ELF-1 (cell line): ENCODE measurements at places on chromosomes 3 and 15.

DNA sequence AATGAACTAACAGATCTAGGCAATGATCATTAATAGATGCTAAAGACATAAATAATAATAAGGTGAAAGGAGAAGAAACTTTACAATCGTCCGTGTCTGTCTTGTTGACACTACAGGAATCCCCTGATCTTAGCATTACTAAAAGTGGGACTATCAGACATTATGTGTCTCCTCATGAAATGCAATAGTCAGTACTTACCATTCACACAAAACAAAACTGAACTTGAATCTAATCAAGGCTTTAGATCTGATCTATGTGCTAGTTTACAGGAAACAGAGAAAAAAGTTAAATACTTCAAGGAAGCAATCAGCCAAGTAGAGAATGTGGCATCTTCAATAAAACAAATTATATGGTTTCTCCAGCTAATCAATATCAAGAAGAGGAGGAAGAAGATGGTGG, 73.7 kb downstream of the PIK3CB start:
- DNase-seq, result no peak

DNA sequence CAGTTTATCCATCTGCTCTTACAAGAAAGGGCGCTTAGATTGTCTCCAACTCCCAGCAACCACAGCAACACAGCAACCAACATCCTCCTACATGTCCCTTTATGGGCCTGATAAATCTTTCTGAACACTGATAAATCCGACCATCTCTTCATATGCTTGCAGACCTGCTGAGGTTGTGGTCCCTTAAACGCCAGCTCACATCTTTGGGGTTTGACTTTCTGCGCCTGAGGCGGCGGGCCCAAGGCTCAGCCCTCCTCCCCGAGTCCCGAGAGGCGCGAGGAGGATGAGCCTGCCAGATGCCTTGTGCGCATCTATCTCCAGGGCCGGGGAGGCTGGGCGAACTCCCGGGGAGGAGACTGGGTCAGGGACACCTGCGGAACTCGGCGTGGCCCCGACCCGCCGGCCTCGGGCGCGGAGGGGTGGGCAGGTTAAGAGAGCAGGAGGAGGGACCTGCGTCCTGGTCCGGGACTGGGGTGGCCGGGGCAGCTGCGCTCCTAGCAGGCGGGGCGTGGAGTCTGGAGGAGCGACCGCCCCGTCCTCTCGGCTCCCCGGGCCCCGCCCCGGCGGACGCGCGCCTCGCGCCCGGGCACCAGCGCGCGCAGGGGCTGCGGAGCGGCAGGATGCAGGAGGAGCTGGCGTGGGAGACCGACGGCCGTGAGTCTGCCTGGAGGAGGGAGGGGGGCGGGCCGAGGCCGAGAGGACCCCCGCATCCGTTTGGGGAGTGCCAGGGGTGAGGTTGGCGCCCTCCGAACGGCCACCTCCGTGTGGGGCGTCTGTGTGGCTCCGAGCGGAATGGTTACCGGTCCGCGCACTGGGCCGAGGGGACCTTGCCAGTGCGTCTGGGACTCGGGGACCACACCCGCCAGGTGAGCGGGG, at the start of gene ANKDD1A:
Gene ANKDD1A, plus strand, starts transcription at position 592 of the 876 bp plus-strand sequence. Its CDS starts 29 bp downstream, at position 621.
- peak; percentile 65 for DNase-seq

- no peak for DNase-seq
Measured at GRCh38 chr3:128746881-128747280, 20.9 kb downstream of the RAB7A start.

DNA sequence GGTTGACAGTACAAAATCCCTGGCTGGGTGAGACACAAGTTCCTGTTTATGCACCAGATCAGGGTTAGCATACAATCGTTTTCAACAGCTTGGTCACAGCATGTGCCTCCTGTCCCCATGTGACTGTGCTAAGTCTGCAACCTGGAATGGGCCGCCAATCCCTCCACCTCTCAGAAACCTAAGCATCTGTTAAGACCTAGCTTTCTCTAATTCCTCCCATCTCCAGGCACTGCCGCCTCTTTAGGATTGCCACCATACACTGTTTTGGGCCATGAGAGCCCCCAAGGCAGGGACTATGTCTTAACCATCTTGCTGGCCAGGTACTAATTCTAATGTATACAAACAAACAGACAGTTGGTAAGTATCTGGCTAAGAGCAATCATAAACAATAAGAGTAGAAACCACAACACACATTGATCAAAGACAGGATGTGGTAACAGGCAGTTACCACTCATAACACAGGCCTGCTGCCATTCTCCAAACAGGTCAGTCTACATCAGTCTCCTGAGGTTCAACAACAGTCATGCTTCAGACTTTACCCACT, 25.6 kb downstream of the SEC22C start:
- peak; percentile 25 for DNase-seq

GRCh38 chr3:15015456-15015855, 49.7 kb downstream of the MRPS25 start:
- no peak for DNase-seq

DNA sequence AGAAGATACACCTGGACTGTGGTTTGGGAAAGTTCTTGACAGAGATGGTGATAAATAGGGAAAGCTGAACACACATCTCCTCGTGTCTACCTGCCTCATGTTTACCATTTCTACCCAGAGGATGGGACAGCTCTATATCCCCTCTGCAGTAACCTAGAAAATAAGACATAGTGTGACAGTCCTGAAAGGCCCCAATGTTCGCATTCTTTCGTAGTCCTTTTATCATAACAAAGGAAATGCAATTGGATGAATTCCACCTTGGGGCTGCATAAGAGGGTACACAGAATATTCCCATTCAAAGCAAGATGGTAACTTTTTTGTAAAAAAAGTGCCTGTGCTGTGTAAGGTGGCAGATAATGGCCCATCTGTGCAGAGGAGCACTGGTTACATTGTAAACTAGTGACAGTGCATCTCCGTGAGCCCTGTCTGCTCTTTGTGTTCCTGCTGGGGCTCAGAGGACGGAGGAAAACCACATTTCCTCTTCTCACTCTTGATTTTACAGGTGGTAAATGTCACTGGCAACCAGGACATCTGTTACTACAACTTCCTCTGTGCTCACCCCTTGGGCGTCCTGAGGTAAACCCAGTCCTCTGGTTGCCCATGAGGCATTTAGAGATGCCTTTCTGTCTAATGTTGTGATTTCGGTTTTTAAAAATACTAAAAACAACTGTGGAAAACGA, 74.3 kb downstream of the SIDT1 start:
- DNase-seq, result peak; percentile 8

- no peak for DNase-seq
Measured at GRCh38 chr15:43808960-43809678, 8.7 kb downstream of the HYPK start.

GRCh38 chr3:77500721-77501120, 460.8 kb downstream of the ROBO2 start:
- DNase-seq, result no peak

DNA sequence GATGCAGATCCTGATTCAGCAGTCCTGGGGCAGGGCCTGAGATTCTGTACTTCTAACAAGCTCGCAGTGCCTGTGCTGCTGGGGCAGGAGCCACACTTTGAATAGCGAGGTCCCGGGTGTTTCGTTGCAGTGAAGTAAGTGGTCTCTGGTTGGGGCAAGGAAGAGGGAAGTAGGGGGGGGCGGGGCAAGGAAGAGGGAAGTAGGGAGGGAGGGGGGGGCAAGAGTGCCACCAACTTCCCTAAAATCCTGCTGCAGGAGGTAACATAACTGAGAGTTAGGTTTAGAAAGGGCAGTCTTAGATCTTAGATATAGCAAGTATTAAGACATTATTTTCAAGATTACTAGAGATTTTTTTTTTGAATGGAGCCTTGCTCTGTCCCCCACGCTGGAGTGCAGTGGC, 35.5 kb downstream of the CRTAP start:
- no peak for DNase-seq

GRCh38 chr3:49928481-49929017, 1.1 kb downstream of the MON1A start:
- DNase-seq, result peak; percentile 53

DNA sequence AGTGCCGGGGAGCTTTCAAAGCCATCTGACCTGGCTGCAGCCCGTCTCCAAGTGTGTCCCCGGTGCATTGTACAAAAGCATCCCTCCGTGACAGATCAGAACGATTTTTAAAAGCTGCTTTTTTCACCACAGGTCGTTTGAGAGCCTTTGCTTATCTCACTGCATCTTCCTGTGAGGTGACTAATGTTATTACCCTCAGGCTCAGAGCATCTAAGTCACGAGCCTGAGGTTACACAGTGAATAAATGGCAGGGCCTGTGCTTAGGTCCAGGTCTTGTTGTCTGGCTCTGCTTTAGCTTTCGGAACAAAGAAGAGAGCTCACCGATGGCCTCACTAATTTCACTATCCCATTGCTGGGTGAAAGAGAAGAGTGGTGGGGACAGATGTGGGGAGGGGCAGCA, 83.3 kb downstream of the SEC22A start:
- peak; percentile 4 for DNase-seq

GRCh38 chr15:49864251-49864650, 243.4 kb downstream of the DTWD1 start:
- no peak for DNase-seq

- DNase-seq, result no peak
Measured at GRCh38 chr3:100436951-100437350, 35.6 kb downstream of the LNP1 start.

DNA sequence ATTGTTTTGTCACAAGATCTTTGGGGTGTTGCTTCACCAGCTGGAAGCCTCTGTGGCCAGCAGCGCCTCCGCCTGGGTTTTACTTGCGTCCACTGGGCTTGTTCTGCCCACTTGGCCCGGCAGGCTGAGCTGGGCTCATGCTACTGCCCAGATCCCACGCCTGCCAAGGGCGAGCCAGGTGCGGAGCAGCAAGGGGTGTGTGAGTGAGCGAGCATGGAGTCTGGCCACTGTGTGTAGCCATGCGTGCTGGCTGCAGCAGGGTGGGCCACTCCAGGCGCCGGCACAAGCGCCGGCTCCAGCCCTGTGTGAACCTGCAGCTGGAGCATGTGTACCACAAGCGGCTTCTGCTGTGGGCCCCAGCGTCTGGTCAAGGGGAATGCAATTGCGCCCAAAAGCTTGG, 416.5 kb upstream of the RGMA start:
- DNase-seq, result no peak

DNA sequence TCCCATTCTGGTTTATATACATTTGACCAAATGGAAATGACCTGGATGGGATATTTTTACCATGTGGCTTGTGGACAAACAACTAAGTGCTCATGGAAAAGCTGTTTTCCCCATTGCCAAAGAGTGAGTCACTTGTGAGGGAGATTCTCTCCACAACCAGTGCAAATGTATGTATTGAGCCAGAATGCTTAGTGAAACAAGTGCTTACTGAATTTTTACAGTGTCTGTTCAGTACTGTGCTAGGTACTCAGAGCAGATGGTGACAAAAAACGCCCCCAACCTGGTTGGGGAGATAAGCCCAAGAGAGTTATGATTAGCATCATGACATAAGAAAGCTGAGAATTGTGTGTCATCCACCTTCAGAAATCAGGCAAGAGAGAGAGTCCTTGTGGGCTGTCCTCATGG, 2.3 kb downstream of the CHP1 start:
- no peak for DNase-seq

DNA sequence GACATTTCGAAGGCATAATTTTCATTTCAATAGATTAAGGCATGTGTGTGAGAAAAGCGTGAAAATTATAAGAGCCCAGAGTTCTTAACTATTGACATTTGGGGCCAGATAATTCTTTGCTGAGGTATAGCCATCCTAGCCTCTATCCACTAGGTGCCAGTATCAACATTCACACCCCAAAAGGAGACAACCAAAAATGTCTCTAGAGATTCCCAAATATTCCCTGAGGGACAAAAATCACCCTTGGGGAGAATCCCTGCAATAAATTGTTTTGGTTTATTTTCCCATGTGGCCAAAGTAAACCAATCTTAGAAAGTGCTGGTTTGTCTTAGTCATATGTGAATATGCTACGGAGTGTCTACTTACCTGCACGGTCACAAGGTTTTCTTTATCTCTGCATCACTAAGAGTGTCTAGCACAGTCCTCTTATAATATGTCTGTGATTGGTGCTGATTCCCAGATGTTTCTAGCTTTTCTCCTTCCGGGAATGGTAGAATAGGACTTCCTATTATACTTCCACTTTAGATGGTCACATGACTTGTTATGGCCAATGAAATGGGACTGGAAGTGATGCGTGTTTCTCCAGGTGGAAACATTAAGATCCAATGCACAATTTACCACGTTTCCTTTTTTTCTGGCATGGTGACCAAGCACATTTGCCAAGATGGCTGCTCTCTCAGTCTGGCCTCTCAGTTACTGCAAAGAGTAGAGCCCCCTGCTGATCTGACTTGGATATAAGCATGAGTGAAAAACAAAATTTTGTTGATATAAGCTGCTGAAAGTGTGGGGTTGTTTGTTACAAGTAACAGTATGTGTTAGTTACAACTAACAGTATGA, 8.0 kb upstream of the KBTBD8 start:
- DNase-seq, result no peak

GRCh38 chr3:107401301-107401700, 24.1 kb downstream of the CCDC54 start:
- no peak for DNase-seq

GRCh38 chr3:174049472-174049871, 651.9 kb downstream of the NLGN1 start:
- DNase-seq, result no peak

GRCh38 chr3:81951636-81952035, 190.2 kb upstream of the GBE1 start:
- DNase-seq, result no peak

GRCh38 chr3:39502838-39503145, 35.3 kb downstream of the MOBP start:
- DNase-seq, result no peak

- DNase-seq, result no peak
Measured at GRCh38 chr3:138806376-138807080, 28.2 kb downstream of the PIK3CB start.

DNA sequence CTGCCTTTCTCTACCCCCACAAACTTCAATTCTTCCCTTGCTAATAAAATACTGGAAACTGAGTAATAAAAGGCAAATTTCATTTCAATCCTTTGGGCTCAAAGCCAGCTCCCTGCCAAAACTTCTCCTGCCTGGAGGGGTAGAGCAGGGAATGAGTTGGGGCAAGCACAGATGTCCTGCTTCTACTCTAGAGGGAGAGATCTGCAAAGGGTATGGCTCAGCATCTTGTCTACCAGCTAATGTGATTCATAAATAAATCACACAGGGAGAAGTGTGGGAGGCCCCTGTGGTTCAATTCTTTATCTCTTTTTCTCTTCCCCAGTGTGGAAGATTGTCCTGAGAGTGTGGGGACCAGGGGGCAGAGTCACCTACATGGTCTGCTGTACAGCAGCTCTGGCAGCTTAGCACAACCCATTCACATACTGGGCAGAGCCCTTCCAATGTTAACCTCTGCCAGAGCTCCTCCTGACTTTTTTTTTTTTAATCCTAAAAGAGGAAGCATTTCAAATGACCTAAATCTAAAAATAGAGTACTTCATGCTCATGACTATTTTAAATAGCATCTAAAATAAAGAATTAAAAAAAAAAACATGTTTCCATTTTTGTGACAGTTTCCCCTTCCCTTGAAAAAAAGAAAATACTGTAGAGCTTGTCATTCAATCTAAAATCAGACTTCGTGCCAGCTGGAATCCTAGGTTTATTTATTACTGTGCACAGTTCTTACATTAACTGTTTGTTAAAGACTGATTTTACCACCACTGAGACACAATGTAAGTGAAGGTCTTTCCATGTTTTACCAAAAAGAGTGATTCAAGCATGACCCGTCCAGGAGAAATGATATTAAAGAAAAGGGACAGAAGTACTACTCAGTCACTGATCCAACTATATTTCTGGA, 1083.7 kb upstream of the CFAP20DC start:
- no peak for DNase-seq

GRCh38 chr3:13292375-13292774, 127.7 kb downstream of the NUP210 start:
- no peak for DNase-seq
